ENCODE measurements at places on chromosomes 12 and 14. TPM values are rescaled to one million over a fixed set of nuclear protein-coding genes. Genes with fewer than 3 reads are reported as not detected.
A peak's percentile ranks its signal among the peaks of the same experiment; 100 is the strongest.

GRCh38 chr14:30961330-30961729, 64.1 kb upstream of the AP4S1 start:
- DNase-seq: no peak

DNA sequence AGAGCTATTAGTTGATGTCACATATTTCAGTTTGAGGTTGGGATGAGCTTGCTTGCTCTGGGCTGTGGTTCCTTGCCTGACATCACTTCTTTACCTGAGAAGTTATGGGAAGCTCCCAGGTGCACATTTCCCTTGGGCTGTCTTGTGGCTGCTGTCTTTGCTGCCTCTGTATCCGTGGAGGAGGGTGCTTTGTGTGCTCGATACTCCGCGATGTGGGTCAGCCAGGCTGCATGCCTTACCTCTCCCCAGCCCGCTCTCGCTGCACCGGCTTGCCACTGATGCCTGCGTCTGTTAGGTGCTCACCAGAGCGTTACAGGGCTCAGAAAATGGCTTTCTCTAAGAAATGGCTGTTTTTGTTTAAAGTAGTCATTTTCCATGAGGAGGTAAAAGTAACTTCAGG, 19.6 kb downstream of the PELI2 start:
- DNase-seq: no peak

GRCh38 chr14:83991666-83992065, 1538.3 kb upstream of the FLRT2 start:
- DNase-seq: no peak

DNA sequence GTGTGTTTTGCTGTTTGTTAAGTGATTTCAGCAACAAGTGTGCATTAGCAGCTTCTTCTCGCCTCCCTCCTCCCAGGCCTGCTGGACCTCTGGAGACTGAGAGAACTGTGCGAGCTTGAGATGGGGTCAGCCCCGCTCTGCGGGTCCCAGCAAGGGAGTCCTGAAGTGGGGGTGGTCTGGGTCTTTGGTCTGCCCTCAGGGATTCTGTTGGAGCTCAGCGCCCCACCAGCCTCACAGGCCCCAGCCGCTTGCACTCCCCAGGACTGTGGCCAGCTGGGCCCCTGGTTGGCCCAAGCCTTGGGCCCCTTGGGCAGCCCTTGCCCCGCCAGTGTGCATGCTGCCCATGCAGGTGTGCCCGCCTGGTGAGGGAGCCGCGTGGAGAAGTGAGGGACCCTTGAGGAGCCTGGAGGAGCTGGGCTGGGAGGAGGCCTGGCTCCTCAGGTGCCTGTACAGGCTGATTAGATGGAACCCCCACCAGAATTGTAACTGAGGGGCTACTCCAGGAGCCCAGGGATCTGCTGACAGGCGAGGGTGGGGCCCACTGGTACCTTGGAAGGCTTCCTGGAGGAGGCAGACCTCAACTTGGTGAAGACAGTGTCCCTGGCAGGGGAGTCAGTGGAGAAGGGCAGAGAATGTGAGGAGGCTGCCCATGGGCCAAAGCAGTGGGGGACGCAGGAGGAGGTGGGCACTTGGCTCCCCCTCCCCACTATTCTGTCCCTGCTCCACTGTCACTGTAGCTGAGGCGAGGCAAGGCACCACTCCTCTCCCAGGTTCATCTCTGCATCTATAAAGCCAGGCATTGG, 56.7 kb downstream of the BEGAIN start:
- DNase-seq: no peak

GRCh38 chr14:54362089-54362504, 34.7 kb upstream of the CDKN3 start:
- no peak for DNase-seq

DNA sequence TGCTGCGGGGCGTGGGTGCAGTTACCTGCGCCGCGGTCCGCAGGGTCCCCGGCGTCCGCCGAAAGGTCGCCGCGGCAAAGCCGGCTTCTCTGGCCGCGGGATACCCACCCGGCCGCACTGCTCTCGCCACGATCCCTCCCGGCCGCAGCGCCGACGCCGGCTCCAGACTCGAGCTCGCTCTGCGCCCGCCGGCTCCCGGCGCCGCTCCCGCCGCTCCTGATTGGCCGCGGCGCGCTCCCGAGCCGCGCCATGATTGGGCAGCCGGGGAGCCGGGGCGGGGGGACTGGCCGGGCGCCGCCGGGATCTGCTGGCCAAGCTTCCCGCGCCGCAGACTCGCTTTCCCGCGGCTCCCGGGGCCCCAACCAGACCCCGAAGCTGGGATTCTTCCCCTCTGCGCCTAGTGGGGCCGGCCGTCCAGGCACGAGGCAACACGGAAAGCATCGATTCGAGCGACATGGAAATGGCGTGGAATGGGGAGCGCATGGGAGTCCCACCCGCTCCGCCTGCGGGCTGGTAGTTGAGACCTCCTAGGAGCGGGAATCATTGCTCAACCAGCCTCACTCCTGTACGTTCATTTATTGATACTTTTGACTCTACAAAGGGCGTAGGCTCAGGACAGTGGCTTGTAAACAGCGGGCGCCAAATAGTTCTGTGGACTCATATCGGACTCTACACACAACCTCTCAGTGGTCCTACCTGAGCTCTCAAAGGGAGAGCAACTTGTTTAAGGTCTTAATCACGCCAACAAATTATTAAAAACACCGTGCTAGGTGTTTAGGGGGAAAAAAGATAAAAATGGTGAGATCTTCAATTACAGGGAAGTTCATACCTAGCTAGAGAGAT, 36.4 kb upstream of the STON2 start:
- DNase-seq: no peak

PPP1R1A gene
- total RNA-seq: 0.15 TPM

DYNC1H1 gene
- total RNA-seq: 995 TPM

CDC42BPB gene
- total RNA-seq: 191 TPM

DNA sequence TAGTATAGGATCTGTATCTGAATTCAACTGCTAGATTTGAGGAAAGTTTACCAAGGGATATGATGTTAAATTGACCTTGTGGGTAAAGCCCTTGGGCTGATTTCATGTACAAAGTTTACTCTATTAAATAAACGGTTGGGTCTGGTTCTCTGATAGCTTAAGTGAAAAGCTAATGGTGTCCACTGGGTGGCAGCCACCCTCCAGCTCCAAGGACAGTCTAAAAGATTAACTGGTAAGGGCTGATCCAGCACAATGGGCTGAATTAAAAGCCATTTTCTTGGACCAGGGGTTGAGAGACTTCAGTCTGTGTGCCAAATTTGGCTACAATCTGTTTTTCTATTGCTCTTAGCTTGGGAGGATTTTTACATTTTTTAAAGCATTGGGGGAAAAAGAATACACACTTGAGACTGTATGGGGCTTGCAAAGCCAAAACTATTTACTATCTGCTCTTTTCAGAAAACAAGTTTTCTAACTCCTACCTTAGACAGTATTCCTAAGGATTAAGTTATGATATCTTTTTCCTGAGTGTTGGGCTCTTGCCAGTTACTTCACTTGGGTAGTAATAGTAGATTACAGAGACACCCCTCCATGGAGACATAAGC, 116.5 kb downstream of the GPHN start:
- peak; percentile 51 for DNase-seq

DNA sequence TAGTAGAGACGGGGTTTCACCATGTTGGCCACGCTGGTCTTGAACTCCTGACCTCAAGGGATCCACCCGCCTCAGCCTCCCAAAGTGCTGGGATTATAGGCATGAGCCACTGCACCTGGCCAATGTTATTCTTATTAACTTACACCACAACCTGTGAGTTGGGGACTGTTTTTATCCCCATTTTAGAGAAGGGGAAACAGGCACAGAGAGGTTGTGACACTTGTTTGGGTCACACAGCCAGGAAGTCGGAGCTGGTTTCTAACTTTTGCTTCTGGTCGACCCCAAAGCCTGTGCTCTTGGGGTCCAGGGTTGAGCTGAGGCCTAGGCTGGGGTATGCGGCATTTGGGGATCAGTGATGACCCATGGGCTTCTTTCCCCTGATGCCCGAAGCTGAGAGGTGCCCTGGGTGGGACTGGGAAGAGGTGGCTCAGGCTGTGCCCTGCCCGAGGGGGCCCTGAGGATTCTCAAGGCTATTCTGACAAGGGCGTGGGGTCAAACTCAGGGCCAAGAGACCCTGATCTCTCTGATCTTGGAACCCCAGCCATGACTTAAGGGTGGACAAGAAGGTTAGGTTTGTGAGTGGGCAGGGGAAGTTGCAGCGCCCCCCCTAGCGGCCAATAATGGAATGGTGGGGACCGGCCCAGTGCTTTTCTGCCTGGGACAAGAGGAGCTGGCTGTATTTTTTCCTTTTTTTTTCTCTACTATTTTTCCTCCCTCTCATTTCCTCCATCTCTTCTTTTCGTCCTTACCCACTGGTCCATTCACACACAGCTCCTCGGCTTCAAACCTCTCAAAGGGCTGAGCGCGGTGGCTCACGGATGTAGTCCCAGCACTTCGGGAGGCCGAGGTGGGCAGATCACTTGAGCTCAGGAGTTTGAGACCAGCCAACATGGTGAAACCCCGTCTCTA, 3.0 kb downstream of the SDSL start:
- DNase-seq: no peak

SLC39A5 gene
- not detected for total RNA-seq

GRCh38 chr12:98635657-98636323, 8.8 kb downstream of the IKBIP start:
- DNase-seq: peak; percentile 27

GRCh38 chr12:103742349-103742932, 98.6 kb downstream of the NT5DC3 start:
- DNase-seq: no peak

- no peak for DNase-seq
Observed at GRCh38 chr12:110690127-110690430, 1.2 kb upstream of the HVCN1 start.

GRCh38 chr12:242496-242895, 20.1 kb downstream of the SLC6A13 start:
- no peak for DNase-seq

GRCh38 chr12:14153803-14154202, 172.4 kb upstream of the GRIN2B start:
- DNase-seq: no peak

RPS6KL1 gene
- 18.6 TPM for total RNA-seq

GRCh38 chr14:55348766-55349453, 62.7 kb downstream of the ATG14 start:
- no peak for DNase-seq

DNA sequence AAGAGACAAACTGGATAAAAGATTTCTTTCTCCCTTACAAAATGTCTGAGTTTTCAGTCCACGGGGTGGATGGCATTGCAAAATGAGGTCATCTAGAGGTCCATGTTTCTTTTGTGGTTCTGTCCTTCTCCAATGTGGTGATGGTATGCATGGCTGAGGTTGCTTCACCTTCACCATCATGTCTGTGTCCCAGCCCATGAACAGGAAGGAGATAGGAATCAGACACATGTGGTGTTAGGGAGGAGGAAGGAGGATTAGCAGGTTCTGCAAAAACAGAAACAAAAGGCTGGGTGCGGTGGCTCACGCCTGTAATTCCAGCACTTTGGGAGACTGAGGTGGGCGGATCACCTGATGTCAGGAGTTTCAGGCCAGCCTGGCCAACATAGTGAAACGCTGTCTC, 11.0 kb upstream of the AEBP2 start:
- no peak for DNase-seq

- no peak for DNase-seq
Observed at GRCh38 chr12:120121766-120122293, 5.3 kb upstream of the RAB35 start.

Data from glomerular endothelial cell (primary cell).